Effector CD4-positive, alpha-beta T cell (primary cell): ENCODE measurements at places on chromosomes 2 and 18.

DNA sequence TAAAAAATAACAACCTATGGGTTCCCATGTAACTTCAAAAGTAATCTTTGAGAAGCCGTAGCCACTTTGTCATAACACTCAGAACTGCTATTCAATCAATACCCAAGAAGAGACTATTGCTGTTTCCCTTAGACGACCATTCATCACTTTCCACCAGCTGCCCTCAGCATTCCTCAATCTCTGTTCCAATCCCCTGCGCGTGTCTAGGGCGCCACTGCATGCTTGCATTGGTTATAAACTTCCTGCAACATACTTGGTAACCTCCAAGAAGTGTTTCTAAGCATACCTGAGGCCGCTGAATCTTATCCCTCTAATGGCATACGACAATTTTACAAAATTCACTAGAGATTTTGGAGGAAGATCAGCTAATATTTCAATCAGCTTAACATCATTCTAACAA is 134.2 kb downstream of the LAMA1 start:
- DNase-seq: no peak

GRCh38 chr2:3575534-3576262 is 638 bp downstream of the RPS7 start:
- peak; percentile 25 for DNase-seq

DNA sequence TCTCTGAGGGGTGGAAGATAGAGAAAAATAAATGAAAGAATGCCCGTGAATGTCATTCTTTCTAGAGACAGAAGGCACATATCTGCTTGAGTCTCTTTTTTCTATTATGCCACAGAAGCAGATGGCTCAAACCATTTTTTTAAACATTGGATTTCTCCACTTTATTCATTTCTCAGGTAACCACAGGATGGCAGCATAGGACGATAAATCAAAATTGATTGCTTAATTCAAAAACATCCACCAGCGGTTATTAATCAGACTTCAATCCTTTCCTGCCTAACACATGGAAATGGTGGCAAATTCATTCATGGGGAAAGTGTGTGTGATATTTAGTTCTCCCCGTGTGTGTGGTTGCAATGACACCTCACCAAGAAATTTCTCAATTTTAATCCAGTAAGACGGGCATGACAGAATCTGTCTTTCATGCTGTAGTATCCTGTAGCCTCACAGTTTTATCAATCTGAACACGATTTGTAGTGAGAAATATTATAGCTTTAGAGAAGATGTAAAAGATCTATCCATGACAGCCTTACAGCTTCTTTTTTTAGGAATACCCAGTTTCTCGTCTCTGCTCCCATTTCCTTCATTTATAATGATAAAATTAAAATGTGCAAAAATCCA is 72.2 kb downstream of the DSC3 start:
- no peak for DNase-seq

DNA sequence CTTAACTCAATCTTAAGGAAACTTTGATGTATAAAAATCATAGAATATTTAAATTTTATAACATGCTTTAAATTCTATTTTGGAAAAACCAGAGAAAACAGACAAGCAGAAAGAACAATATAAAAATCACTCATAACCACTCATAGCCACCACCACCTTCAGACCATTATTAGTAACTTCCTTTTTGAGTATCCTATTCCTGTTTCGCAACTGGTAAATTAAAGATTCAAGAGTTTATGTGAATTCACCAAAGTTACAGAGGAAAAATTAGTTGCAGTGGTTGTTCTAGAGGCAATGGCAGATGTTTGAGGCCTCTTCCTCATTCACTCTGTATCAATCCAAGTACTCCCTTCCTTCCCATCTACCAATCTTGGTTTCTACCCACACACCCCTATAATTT is 49.3 kb upstream of the PROKR1 start:
- DNase-seq: no peak

- no peak for DNase-seq
Measured at GRCh38 chr2:74646201-74646600, 1.9 kb downstream of the M1AP start.

- DNase-seq: no peak
Measured at GRCh38 chr2:240240017-240240734, 99.7 kb upstream of the OTOS start.

DNA sequence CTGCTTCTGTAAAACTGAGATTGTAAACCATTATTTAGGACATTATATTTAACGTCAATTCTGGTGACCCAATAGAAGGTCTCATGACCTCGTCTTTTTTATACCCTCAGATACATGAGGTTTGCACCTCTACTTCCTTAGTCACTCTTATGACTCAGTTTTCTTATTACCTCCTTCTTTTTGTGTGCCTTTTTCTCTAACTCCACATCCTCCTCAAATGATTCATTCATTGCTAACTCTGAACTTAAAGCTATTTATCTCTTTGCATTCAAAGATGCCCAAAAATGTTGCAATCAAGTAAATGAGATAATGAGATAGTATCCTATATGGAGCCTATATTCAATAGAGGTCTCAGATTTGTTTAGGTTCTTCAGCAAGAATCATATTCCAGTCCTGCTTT is 121.0 kb upstream of the KYNU start:
- DNase-seq: no peak

DNA sequence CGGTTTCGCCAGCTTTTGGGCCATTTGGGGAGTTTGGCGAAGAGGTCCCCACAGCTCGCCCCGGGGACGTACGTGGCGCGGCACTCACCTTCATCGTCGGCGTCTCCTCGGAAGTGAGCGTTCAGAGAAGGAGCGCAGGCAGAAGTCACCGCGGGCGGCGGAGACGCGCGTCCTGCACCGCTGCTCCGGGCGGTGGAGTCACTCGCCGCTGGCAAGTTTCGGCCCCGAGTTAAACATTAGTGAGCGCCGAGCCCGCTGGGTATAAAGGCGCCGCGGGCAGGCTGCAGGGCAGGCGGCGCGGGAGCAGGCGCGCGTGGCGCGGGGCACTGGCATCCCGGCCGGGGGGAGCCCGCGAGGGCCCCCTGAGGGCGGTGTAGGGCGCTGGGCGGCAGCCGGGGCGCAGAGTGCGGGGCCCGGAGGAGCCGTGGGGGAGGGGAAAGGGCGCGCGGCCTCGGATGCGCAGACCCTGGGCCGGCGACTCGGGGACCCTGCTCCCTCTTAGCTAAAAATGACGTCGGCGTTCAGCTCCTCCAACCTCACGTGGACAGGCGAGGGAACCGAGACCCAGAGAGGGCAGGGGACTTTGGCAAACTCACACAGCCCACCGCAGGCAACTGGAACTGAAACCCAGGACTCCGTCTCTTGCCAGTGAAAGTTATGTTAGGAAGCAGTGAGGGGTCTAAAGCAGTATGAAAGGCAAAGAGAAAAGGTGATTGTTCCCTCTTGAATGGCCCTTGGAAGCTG is at the start of gene DPP4:
Gene DPP4 (minus strand): TSS at position 328 of the 744 bp plus-strand sequence. CDS start 234 bp downstream, at position 94.
- peak; percentile 17 for DNase-seq
